ENCODE measurements at places on chromosomes 16 and 17.

DNA sequence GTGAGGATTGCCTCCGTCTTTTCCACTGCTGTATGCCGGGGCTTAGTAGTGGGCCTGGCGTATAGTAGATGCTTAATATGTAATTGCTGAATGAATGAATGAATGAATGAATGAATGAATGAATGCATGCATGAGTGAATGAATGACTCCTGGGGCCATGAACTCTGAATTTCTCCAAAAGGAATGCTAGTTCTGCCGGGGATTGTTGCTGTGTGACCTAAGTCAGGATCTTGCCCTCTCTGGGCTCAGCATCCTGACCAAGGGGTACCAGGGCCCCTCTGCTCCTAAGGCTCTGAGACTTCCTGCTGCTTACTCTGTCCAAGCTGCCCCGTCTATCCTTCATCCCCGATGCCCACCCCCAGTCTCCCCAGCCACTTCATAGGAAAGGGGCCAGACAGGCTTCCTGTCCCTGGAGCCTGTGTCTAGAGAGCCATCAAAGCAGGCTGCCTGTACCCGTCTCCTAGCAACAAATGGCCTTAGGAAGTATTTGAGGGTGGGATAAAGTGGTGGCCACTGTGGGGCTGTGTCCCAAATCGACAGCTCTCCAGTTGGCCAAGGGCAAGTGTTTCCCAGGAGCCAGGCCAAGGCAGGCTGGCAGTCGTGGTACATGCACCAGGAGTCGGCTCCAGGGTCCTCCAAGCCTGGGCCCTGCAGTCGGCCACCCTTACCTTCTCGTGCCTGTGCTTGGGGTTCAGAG, 11.6 kb upstream of the MPRIP start:
- DNase-seq = no peak

DNA sequence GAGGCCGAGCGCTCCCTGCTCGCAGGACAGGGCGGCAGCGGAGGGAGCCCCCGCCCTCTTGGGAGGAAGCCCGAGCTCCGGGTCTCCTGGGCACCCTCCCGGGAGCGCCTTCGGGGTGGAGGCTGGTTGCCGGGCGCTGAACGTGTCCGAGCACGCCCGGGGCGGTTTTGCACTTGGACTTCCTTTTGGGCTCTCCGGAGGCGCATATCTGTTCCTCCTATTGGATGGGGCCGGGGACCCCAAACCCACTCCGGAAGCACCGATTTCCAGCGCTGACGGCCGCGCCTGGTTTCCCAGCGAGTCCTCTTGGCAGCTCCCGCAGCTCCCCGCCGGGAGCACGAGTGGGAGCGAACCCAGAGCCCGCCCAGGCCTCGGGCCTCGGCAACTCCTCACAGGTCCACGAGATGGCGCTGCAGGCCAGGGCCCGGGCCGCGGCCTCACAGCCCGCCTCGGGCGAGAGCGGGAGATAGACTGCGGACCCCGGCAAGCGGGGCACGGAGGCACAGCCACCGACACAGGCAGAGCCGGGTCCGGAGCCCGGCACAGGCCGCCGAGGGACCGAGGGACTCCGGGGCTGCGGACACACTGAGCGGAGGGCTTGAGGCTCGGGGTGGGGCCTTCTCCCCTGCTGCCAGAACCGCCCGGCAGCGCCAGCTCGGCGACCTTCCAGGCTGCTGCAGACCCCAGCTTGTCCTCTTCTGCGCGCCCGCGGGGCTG, 12.7 kb downstream of the TBX2 start:
- DNase-seq = no peak

DNA sequence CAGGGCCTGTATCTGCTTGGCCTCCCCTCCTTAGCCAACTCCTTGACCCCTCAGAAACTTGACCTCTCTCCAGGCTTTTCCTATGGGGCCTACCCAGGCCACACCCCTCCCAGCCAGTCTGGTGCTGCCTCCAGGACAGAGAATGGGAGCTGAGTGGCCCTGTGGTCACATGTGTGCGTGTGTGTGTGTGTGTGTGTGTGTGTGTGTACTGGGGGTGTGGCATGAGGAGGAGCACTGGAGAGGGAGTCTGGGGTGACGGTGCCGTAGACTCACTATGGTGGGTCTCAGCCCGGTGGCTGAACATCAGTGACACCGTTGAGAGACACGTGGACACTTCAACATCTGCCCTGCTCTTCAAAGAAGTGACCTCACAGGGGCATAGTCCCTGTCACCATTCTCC, 180.4 kb downstream of the ENGASE start:
- no peak for DNase-seq

DNA sequence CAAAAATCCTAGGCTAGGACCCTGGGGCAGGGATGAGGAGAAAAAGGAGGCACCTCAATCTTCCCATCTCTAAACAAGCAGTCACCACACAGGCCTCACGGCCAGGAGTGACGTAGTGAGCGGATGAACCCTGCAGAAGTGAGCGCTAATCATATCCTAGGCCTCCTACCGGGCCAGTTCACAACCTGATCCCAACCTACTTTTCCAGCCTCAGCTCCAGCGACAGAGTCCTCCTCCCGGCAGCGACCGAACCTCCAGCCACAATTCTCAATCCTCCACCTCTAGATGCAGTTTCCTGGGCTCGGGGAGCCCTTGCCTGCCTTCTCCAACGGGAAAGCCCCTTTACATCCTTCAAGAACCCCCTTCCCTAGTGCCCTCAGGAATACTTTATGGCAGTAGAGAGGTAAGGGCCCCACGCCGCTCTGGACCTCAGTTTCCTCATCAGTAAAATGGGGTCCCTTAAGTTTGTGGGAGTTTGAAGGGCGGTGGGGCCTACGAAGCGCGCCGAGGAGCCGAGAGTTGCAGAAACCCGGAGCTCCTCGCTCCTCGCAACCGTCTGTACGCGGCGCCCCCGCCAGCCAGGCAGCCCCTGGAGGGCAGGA, 1.4 kb downstream of the ZNF668 start:
- no peak for DNase-seq

- DNase-seq = no peak
Observed at GRCh38 chr16:52657924-52658323, 111.0 kb upstream of the TOX3 start.

- no peak for DNase-seq
Observed at GRCh38 chr17:32264823-32265191, 825 bp upstream of the RHBDL3 start.

GRCh38 chr16:72766506-72766905, 281.4 kb downstream of the ZFHX3 start:
- DNase-seq = no peak

DNA sequence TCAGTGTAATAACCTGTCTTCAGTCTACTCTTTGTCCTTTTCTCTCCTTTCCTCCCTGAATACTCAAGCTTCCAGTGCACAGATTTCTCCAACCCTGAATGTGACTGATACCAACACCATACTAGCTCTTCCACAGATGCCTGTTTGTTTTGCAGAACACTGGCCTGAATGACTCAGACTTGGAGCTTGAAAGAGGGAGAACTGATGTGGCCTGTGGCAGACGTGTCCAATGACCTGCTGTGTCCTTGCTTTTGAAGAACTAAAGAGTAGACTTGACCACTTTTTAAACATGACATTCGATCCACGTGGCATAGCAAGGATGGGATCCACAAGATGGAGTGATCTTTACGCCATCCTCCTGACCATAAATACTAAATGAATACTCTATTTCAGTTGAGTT, 361.0 kb downstream of the WWOX start:
- no peak for DNase-seq

DNA sequence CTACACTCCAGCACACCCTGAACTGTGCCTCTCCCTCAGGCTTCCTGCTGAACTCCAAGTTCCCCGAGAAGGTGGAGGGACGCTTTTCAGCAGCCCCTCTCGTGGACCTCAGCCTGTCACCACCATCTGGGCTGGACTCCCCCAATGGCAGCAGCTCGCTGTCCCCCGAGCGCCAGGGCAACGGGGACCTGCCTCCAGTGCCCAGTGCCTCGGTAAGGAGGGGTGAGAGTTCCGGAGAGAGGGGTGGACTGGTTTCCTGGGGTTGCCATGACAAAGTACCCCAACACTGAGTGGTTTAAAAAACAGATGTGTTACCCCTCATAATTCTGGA, 17.4 kb downstream of the GLIS2 start:
- no peak for DNase-seq
